ENCODE measurements at places on chromosomes 6 and 20. TPM values are rescaled to one million over a fixed set of nuclear protein-coding genes. Genes with fewer than 3 reads are reported as not detected.

FLRT3 gene
- total RNA-seq: 24.0 TPM

GRCh38 chr20:61968932-61969331 is 96.7 kb downstream of the TAF4 start:
- H3K36me3 ChIP-seq: no peaks in the 10 kb centered on the region
- no peak overlapping the region for H3K4me3 ChIP-seq
- no peak for DNase-seq
- H3K4me1 ChIP-seq: no peaks in the 10 kb centered on the region
- no peak overlapping the region for H3K27ac ChIP-seq

MYL9 gene
- total RNA-seq: 12.4 TPM

GRCh38 chr20:51562027-51562331 is 19.5 kb upstream of the NFATC2 start:
- no peak for DNase-seq
- H3K36me3 ChIP-seq: no peaks in the 10 kb centered on the region
- no peak overlapping the region for H3K27ac ChIP-seq
- peaks cover 69% of the 10 kb centered on the region for H3K27me3 ChIP-seq
- peak overlapping the region; percentile 52 for H3K4me3 ChIP-seq
- peaks cover 15% of the 10 kb centered on the region for H3K4me1 ChIP-seq

DNA sequence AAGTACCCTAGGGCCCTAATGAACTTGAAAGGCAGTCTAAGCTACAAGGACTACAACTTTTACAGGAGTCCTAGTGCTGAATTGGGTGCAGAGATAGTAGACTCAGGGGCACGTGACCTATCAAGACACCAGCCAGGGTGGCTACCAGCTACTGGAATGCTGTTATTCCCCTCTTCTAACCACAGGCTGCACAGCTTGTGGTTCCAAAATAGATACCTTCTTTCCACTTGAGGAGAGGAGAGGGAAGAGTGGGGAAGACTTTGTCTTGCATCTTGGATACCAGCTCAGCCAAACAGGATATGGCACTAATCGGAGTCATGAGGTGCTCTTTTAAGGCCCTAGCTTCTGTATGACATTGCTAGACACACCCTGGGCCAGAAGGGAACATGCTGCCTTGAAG is 60.0 kb upstream of the MTRF1L start:
- DNase-seq: no peak
- no peak overlapping the region for H3K27ac ChIP-seq
- H3K36me3 ChIP-seq: peaks cover 6% of the 10 kb centered on the region
- H3K27me3 ChIP-seq: no peaks in the 10 kb centered on the region
- no peak overlapping the region for H3K4me3 ChIP-seq

- peaks cover 13% of the 10 kb centered on the region for H3K4me1 ChIP-seq
- H3K36me3 ChIP-seq: no peaks in the 10 kb centered on the region
- no peak for DNase-seq
- no peak overlapping the region for H3K27ac ChIP-seq
These were observed 222.6 kb downstream of the RNF144B start for GRCh38 chr6:18609715-18610114.

DNA sequence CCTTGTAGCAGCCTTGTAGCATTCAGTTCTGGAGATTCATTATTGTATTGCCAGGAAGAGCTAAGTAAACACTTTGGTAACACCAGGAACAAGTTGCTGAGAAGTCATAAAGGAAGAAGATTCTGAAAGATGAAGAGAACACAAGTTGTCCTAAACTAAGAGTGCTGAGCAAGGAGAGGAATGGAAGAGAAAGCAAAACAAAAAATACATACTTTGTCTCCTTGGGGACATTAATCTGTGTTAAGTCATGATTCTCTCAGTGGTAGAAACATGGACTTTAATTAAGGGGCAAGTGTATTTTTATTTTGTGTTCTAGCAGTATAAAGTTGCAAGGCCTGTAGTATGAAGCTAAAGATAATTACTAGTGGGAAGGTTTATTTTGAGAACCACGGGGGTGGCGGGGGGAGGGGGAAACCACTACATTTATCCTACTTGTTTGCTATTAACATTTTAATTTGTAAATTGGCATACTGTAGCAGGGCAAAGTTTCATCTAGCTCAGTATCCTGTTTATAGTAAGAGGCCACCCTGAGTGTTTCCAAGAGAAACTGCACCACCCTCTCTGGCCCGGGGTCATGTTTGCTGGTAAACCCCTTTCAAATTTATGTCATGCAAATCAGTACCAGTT is 463.0 kb downstream of the CDKAL1 start:
- H3K4me1 ChIP-seq: peaks cover 7% of the 10 kb centered on the region
- no peak for DNase-seq
- no peak overlapping the region for H3K4me3 ChIP-seq
- no peaks in the 10 kb centered on the region for H3K27me3 ChIP-seq

PRPH2 gene
- 0.06 TPM for total RNA-seq

UNC93A gene
- total RNA-seq: not detected

IP6K3 gene
- total RNA-seq: 2.9 TPM

GRCh38 chr20:50038574-50038991 is 55.8 kb downstream of the SNAI1 start:
- H3K4me1 ChIP-seq: peaks cover 19% of the 10 kb centered on the region
- H3K27ac ChIP-seq: no peak overlapping the region
- peak; percentile 62 for DNase-seq

BMP6 gene
- total RNA-seq: 0.37 TPM

DNA sequence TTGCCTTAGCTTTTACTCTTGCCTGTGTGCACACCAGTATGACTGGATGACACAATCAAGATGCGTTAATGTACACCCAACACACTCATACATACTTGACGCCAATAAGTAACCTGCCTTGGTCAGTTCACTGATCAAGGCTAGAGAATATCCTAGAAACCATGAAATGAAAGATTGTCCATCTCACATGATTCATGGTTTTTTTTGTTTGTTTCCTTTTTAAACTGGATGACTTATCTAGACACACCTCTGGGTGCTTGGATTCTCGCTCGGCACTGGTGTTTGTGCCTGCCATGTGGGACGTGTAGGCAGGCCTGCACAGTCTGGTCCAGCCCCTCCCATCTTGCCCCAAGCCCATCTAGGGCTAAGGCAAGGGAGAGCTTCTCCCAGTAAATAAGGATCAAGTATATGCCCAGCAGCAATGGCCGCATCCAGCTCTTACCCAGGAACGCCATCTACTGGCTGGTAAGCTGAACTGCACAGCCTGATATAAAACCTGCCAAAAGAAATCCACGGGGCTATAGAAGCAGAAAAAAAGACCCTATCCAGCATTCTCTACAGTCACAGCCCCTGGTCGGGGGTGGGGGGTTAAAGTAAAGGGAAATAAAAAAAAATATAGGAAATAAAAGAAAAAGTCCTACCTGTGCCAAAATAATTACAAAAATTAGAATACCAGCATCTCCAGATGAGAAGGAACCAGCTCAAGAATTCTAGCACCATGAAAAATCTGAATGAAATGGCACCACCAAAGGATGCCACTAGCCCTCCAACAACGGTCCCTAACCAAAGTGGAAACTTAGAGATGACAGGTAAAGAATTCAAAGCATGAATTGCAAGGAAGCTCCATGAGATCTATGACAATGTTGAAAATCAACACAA is 73.3 kb downstream of the OTOR start:
- H3K4me3 ChIP-seq: no peak overlapping the region
- no peaks in the 10 kb centered on the region for H3K4me1 ChIP-seq
- peak; percentile 68 for DNase-seq
- H3K27me3 ChIP-seq: no peaks in the 10 kb centered on the region
- H3K36me3 ChIP-seq: no peaks in the 10 kb centered on the region
- H3K27ac ChIP-seq: no peak overlapping the region

GRCh38 chr6:21161707-21162106 is 431.8 kb upstream of the SOX4 start:
- H3K4me1 ChIP-seq: peaks cover 7% of the 10 kb centered on the region
- no peaks in the 10 kb centered on the region for H3K36me3 ChIP-seq
- no peak overlapping the region for H3K4me3 ChIP-seq

DNA sequence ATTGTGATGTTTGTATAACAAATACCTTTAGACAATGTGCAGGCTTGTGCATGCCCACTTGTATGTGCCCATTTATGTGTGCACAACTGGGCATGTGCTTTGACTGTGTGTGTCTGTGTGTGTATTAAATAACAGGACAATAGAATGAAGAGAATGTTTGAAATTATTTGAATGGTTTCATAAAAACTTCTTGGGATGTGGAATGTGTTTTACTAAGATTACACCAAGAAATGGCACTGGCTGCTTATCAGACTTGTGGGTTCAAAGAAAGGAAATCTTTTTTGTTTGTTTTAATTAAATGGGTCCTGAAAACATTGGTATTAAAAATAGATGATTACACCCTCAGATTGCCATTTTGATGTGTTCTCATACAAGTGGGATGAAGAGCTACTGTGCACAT is 191.6 kb upstream of the CCN2 start:
- H3K27ac ChIP-seq: no peak overlapping the region
- H3K4me3 ChIP-seq: no peak overlapping the region
- no peaks in the 10 kb centered on the region for H3K4me1 ChIP-seq
- DNase-seq: no peak

GRCh38 chr20:2156666-2157624 is 55.3 kb downstream of the STK35 start:
- H3K27ac ChIP-seq: no peak overlapping the region
- no peak overlapping the region for H3K4me3 ChIP-seq
- no peaks in the 10 kb centered on the region for H3K27me3 ChIP-seq
- H3K4me1 ChIP-seq: peaks cover 8% of the 10 kb centered on the region
- no peaks in the 10 kb centered on the region for H3K36me3 ChIP-seq

- no peaks in the 10 kb centered on the region for H3K36me3 ChIP-seq
- H3K27me3 ChIP-seq: no peaks in the 10 kb centered on the region
- H3K27ac ChIP-seq: no peak overlapping the region
- no peak for DNase-seq
These were observed 17.8 kb upstream of the SCAF8 start for GRCh38 chr6:154715446-154715845.

ZSCAN16 gene
- 8.4 TPM for total RNA-seq

HAO1 gene
- total RNA-seq: not detected

LAMA5 gene
- 63.9 TPM for total RNA-seq

CENPQ gene
- 31.1 TPM for total RNA-seq

CDH22 gene
- total RNA-seq: 0.28 TPM

ZNF165 gene
- total RNA-seq: 1.9 TPM

DNA sequence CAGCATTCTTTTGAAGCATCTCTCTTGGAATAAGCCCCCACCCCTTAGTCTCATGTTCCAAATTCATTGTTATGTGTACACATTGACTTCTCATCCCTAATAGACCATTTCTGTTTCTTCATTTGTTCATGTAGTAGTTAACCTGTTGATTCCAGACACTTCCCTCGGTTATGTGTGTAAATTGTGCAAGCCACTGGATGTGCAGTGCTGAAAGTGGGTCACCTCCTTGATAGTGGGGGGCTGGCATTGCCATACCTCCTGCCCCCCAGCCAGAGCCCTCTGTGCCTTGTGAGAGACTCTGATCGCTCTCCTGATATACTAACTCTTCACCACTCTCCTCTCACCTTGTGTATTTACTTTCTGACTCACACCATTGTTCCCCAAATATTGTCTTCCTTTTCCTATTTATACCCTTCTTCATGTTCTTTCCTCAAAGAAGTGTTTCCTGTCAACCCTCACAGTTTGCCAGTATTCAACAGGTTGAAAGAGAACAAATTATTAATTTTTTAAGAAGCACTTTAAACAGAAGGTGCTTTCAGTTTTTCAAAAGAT is 59.0 kb downstream of the HIVEP1 start:
- no peaks in the 10 kb centered on the region for H3K27me3 ChIP-seq
- no peaks in the 10 kb centered on the region for H3K4me1 ChIP-seq
- no peak overlapping the region for H3K4me3 ChIP-seq
- H3K27ac ChIP-seq: no peak overlapping the region
- no peak for DNase-seq

GRCh38 chr20:51497542-51498467 is 44.7 kb downstream of the NFATC2 start:
- no peak for DNase-seq
- H3K27ac ChIP-seq: no peak overlapping the region
- H3K4me3 ChIP-seq: no peak overlapping the region
- H3K27me3 ChIP-seq: no peaks in the 10 kb centered on the region
- no peaks in the 10 kb centered on the region for H3K36me3 ChIP-seq

- H3K36me3 ChIP-seq: no peaks in the 10 kb centered on the region
- peak overlapping the region; percentile 61 for H3K4me3 ChIP-seq
- DNase-seq: no peak
- peaks cover 14% of the 10 kb centered on the region for H3K4me1 ChIP-seq
- peaks cover 11% of the 10 kb centered on the region for H3K27me3 ChIP-seq
- H3K27ac ChIP-seq: no peak overlapping the region
These were observed 843 bp downstream of the FBXO9 start for GRCh38 chr6:53066077-53066417.

APCDD1L gene
- not detected for total RNA-seq

- peaks cover 14% of the 10 kb centered on the region for H3K36me3 ChIP-seq
- H3K27ac ChIP-seq: peak overlapping the region; percentile 0
- H3K4me3 ChIP-seq: no peak overlapping the region
- peaks cover 18% of the 10 kb centered on the region for H3K4me1 ChIP-seq
- H3K27me3 ChIP-seq: no peaks in the 10 kb centered on the region
- DNase-seq: peak; percentile 22
These were observed 41.6 kb downstream of the IBTK start for GRCh38 chr6:82205930-82206392.

DNA sequence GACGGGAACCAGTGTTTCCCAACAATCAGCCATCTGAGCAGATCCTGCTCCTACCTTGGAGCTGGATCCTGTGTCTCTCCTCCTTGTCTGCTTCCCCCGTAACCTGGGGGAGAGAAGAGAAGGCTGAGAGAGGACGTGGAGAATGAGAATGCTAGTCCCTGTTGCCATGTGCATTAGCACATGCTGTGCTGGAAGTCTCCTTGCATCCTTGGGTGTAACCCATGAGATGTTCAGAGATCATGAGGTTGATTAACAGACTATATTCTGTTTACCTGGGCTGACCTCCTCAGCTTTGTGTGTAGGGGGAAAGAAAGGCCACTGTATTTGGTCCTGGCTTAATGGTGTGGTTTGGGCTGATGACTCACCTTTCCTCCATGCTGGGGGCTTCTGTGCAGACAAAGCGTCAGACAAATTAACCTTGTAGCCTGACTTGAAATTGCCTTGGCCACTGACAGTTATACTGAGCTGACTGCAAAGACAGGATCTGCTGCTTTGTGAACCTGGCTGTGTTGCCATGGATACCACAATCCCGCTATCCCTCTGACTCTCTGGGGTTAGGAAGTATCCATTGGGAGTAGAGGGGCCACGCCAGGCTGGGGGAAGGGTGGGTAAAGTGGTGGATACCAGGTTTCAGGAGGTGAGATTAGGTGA is 243.7 kb upstream of the CHD6 start:
- H3K36me3 ChIP-seq: no peaks in the 10 kb centered on the region
- no peaks in the 10 kb centered on the region for H3K27me3 ChIP-seq
- H3K27ac ChIP-seq: no peak overlapping the region
- H3K4me1 ChIP-seq: peaks cover 18% of the 10 kb centered on the region
- peak; percentile 60 for DNase-seq

GRCh38 chr6:24574809-24575208 is 71.2 kb downstream of the KIAA0319 start:
- H3K27ac ChIP-seq: no peak overlapping the region
- DNase-seq: no peak
- no peaks in the 10 kb centered on the region for H3K36me3 ChIP-seq
